ENCODE measurements at places on chromosomes 5 and 9.

DNA sequence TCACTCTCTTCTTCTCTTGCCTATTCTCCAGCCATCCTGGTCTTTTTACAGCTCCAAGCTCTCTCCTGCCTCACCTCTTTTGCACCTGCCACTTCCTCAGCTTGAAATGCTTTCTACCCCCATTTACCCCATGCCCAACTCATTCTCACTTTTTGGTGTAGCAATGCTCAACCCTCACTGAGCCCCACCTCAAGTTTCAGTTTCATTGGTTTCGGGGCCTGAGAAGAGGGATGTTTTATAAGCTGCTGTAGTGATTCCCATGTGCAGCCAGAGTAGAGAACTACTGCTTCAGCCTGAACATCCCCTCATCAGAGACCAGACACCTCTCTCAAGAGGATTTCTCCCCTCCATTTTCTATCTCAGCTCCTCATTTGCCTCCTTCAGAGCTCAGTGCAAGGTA is 45.2 kb upstream of the FYB1 start:
- DNase-seq, result no peak

DNA sequence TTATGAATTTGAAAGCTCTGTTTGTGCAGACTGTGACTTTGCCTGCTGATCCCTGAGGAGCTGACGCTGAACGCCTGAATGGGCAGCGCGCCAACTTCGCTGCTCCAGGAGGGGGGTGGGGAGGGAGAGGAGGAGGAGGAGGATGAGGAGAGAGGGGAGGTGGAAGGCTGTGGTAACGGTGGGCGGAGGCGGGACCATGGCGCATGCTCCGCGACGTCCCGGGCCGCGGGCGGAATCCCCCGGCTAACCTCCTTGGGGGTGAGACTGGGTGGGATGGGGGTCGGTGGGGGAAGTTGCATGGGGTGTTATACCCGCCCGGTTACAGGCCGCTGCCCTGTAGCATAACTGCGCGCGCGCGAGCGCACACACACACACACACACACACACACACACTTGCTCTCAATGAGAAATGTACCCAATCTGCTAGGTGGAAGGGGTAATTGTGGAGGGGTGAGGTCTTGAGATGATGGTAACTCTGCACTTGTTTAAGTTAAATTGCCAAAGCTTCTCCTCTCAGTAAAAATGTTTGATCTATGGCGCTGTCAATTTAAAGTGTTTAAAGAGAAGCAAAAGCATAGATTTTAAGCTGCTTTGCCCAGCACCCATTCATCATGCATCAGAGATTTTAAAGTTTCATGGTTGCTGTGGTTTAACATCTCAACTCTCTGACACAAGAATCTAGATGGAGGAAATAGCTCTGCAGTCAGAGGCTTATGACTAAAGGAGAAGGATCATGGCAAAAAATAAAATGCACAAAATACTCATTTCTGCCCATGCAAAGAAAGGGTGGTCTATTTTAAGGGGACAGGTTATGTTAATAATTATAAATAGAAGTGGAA is 76.6 kb upstream of the TBCA start:
- peak; percentile 23 for DNase-seq

DNA sequence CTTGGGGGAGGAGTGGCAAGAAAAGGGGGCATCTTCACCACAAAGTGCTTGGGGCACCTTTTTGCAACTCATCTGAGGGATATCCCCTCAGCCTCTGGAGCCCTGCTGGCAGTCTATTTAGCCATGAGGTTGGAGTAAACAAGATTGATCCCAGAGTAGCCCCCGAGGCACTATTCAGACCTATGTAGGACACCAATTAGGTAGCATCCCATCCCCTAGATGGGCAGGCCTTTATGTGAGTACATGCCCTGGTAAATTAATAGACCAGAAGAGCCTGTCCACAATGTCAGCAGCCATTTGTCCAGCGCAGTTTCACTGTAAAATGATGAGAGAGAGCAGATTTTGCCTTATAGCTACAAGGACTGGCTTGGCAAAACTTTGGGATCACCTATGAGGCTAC is 221.4 kb downstream of the DRD1 start:
- DNase-seq, result no peak

DNA sequence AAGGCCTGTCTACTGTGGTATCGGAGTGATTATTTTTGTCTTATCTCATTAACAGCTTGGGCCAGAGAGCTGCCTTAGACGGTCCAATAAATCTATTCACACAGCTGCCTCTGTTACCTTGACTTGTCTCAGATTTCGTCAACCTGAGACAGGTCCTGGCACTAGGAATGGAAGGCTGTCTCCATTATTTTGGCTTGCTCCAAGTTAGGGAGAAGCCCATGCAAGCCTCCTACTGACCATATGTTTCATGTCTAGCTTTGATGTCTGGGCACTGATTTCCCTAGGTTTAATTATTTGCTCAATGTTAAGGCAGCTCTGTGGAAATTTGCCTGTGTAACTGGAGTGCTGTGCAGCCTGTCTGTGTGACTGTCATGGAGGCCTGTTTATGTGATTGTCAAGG is 12.4 kb upstream of the RALGPS1 start:
- no peak for DNase-seq

- DNase-seq, result no peak
Measured at GRCh38 chr5:169433221-169433651, 132.3 kb upstream of the SLIT3 start.

DNA sequence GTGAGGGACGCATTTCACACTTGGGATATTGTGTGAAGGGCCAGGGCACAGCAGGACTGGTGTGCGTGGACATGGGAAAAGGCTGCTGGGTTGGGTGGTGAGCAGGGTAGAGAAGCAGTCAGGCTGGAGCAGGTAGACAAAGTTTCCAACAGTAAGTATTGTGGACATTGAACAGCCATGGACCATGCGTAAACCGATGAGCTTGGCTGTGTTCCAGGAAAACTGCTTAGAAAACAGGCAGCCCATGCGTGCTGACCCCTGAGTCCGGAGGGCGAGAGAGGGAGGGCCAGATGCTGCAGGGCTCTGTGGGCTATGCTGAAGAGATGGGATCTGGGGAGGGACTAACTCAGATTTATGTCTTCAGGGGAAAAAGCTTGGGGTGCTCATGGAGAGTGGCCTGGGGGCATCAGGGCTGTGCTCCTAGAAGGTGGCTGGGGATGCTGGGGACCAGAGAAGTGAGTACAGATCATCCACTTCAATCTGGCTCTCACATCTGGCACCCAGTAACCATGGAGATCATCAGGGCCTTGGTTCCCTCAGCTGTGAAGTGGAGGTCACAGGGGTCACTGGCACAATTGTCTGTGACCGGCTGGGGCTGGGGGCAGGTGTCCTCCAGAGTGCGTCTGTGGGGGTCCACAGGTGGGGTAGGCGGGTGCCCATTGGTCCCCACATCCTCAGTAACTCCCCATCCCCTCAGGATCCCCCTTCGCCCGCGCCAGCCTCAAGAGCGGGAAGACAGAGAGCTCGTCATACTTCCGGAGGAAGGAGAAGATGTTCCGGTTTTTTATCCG is 93.3 kb downstream of the CACNA1B start:
- no peak for DNase-seq

GRCh38 chr5:136066661-136067271 is 38.0 kb downstream of the TGFBI start:
- DNase-seq, result no peak

DNA sequence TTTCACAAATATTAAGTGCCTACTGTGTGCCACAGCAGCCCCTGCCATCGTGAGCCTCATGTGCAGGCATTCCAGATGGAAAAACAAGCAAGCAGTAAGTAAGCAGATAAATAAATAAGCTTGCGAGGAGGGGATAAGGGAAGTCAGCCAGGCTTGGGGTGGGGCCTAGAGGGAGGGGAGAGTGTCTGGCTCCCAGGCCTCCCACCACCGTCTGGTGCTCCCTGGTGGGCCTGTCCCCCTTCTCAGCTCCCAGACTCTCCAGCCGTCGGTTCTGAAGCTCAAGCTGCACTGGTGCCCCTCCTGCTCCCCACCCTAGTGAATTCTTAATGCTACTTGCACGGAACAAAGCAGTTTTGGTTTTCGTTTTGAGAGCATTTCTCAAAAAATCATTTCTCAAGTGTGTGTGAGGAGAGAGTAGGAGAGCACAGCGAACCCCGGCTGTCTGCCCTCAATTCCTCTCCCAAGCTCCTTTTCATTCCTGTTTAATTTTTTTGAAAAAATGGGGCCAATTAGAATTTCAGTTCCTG is 6.6 kb upstream of the IER5L start:
- DNase-seq, result no peak

DNA sequence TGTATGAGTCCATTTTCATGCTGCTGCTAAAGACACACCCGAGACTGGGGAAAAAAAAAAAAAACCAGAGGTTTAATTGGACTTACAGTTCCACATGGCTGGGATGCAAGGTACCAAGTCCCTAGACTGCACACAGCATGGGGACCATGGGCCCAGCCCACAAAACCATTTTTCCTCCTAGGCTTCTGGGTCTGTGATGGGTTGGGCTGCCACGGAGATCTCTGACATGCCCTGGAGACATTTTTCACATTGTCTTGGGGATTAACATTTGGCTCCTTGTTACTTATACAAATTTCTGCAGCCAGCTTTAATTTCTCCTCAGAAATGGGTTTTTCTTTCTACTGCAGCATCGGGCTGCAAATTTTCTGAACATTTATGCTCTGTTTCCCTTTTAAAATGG is 340.3 kb upstream of the NUDT12 start:
- no peak for DNase-seq

DNA sequence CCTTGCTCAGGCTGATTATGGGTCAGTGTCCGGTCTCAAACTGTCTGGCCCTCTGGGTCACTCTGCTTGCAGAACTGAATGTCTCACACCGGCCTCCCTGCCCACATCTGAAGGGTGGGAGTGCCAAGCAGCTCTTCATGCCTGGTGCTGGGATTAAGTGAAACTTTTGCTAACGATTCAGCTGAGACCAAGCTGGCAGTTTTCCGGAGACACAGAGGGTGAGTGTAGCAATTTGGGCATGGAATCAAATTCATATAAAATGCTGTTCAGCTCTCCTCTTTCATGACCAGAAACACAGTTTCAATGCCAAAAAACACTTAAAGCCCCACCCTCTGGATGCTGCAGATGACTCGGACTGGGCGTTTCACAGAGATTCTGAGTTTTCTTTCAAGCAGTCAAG is 207.5 kb downstream of the NXNL2 start:
- no peak for DNase-seq

GRCh38 chr5:12901696-12902095 is 997.5 kb upstream of the CTNND2 start:
- DNase-seq, result no peak

GRCh38 chr9:106796771-106797170 is 66.2 kb upstream of the ZNF462 start:
- DNase-seq, result no peak

- no peak for DNase-seq
Measured at GRCh38 chr9:107539427-107540163, 50.0 kb upstream of the KLF4 start.

- DNase-seq, result no peak
Measured at GRCh38 chr5:169749295-169749694, 112.2 kb downstream of the DOCK2 start.

- no peak for DNase-seq
Measured at GRCh38 chr5:106720367-106720766, 950.4 kb downstream of the EFNA5 start.

- DNase-seq, result no peak
Measured at GRCh38 chr5:91938441-91938840, 555.3 kb upstream of the ARRDC3 start.

- DNase-seq, result no peak
Measured at GRCh38 chr9:19769213-19769612, 19.6 kb downstream of the SLC24A2 start.

DNA sequence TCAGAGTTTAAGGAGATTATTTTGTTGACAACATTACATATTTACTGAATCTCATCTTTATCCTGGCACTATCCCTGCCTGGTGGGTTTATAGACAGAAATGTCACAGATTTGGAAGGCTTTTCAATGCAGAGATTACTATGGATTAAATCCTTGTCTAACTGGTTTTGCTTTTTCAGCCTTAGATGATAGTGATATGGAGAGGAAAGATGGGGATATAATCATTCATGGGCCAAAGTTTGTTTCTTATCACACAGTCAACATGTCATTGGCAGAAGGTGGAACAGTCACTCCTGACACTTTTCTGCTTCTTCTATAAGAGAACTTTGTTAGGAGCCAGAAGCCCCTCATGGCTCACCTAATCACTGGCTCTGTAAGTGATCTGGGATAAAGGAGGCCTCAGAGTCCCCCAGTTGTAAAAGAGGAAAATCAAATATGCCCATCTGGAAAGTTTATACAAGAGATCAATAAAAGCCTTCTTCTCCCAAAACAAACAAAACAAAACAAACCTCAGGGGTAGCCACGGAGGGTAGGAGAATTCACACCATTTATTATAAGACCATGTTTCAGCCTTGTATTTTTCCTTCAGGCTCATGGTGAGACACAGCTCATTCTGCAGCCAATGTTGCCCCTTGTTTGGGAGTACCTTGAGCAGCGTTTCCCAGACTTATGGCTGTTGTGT is 101.2 kb downstream of the PCSK1 start:
- DNase-seq, result no peak

DNA sequence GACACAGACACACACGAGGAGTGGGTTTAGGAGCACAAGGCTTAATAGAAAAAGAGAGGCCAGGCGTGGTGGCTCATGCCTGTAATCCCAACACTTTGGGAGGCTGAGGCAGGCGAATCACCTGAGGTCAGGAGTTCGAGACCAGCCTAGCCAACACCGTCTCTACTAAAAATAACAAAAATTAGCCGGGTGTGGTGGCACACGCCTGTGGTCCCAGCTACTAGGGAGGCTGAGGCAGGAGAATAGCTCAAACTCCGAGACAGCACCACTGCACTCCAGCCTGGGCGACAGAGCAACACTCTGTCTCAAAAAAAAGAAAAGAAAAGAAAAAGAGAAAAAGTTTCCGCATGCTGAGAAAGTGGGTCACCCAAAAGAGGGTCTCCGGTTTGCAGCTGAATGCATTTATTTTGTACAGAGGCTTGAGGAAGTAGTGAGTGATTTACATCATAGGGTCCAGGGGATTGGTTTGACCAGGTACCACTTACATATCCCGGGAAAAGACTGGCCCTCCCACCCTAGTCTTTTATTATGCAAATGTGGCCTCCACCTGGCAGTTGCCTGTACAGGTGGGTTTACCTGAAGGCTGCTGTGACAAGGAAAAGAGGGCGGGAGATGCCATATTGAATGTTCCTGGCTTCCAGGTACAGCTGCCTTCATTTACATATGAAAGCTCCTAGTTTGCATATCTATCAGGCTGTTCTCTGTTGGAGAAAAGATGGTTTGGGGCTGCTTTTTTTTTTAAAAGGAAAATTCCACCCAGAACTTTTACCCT is 366.2 kb upstream of the GRAMD2B start:
- no peak for DNase-seq

- DNase-seq, result no peak
Measured at GRCh38 chr5:171521679-171522078, 102.2 kb downstream of the FGF18 start.

DNA sequence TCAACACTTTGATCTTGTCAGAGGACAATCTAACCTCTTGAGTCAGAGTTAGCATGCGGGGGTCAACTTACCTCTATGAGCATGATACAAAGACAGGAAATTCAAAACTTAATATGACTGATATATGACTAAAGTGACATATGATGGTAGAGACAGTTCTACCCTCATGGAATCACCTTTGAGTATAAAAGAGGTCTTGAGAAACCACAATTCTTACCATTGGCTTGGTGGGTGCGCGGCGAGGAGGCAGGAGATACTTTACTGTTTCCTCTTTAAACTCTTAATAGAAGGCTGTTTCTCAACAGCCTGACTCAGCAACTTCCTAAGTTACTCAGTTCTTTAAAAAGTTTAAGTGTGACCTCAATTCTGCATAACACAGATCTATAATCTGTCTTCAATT is 372.8 kb downstream of the KIAA0825 start:
- DNase-seq, result no peak

GRCh38 chr9:135380311-135380960 is 99.1 kb upstream of the PPP1R26 start:
- no peak for DNase-seq

GRCh38 chr9:88236511-88237478 is 98.5 kb upstream of the SPATA31C2 start:
- no peak for DNase-seq

- DNase-seq, result no peak
Measured at GRCh38 chr5:73751254-73751914, 125.4 kb downstream of the ARHGEF28 start.
